ENCODE measurements at places on chromosomes 2 and 18.

- DNase-seq = peak; percentile 52
These were observed 3.8 kb upstream of the EGR4 start for GRCh38 chr2:73297151-73297559.

DNA sequence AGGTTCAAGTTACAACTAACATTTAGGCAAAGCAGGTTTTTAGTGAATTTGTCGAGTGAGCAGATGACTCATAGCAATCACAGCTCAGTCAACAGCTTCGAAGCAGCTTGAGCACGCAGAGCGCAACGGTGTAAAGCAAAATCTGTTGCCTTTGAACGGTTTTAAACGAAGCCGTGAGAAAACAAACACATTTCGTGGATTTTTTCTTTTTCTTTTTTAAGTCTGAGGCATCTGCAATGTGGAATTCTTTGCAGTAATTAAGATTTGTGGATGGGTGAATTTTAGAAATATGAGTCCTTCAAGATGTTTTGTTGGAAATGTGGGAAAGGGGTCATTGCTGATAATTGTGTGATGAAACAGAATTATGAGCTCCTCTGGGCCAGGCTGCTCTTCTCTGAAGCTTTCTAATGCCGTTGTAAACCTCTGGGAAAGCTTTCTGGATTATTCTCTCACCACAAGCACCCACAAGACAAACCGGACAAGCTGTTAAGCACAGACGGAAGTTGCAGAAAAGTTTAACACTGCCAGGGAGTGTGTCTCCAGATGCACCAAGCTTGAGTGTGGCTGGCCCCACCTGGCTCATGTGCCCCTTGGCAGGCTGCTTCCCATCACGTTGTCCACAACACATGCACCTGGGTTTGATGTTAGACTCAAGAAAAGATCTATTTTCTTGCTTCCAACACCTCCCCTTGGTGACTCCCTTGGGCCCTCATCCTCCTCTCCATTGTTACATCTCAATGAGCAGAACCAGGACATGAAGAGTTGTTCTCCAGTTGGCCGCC is 224.7 kb downstream of the ACKR3 start:
- no peak for DNase-seq

DNA sequence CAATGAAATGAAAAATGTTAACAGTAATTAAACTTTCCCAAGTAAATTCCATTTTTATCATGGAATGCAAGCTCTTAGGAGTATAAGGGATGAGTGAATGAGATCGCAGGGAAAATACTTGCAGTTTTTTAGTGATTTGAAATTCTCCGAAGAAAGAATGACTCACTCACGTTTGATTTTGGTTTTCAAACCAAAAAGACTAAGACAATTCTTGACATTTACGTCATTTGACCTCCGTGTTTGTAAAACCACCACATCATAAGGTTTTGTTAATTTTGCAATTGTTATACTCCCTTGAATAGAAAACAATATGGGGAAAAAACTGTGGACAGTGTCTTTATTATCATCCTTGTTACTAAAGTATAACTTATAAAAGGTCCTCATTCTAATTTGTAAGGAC is 29.4 kb downstream of the COL4A4 start:
- DNase-seq = no peak

GRCh38 chr18:7232218-7232617 is 1.3 kb downstream of the LRRC30 start:
- no peak for DNase-seq

GRCh38 chr18:28088477-28088876 is 88.5 kb downstream of the CDH2 start:
- no peak for DNase-seq

DNA sequence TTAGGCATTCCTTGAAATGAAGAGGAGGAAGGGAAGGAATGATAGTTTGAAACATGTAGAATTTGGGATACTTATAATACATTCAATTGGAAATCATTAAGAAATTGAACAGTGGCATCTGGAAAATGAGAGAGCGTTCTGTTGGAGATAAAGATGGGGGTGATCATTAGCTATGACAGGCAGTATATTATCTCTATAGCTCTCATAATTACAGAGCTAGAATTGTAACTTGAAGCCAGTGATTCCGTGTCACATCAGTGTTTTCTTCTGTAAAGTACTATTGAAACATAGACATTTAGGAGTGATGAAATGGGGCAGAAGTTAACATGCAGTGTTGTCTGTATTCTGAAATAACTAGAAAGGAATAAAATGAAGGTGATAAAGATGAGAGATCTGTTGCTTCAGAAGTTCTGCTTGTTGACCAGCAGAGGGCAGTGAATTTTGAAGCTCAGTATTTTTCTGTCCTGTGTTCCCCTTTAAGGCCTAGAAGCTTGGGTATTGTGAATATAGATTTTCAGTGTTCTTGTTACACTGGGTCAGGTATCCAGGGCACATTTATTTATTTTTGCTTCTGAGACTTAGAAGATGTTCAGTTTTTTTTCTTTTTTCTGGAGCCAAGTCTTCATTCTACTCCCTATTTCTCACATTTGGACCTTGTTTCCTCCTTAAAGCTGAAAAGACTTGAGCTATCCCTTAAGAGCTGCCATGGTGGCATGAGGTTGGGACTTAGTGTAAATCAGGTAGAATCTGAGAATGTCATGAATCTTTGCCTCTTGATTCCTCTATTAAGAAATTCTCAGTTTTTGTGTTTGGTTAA is 157.4 kb downstream of the TAF4B start:
- peak; percentile 71 for DNase-seq

- peak; percentile 24 for DNase-seq
These were observed 1.2 kb downstream of the TMEM200C start for GRCh38 chr18:5893956-5894610.

- no peak for DNase-seq
These were observed 28.0 kb downstream of the SULT1C2 start for GRCh38 chr2:108316461-108317258.

- DNase-seq = no peak
These were observed 5.8 kb downstream of the TBC1D8 start for GRCh38 chr2:101145406-101145805.

DNA sequence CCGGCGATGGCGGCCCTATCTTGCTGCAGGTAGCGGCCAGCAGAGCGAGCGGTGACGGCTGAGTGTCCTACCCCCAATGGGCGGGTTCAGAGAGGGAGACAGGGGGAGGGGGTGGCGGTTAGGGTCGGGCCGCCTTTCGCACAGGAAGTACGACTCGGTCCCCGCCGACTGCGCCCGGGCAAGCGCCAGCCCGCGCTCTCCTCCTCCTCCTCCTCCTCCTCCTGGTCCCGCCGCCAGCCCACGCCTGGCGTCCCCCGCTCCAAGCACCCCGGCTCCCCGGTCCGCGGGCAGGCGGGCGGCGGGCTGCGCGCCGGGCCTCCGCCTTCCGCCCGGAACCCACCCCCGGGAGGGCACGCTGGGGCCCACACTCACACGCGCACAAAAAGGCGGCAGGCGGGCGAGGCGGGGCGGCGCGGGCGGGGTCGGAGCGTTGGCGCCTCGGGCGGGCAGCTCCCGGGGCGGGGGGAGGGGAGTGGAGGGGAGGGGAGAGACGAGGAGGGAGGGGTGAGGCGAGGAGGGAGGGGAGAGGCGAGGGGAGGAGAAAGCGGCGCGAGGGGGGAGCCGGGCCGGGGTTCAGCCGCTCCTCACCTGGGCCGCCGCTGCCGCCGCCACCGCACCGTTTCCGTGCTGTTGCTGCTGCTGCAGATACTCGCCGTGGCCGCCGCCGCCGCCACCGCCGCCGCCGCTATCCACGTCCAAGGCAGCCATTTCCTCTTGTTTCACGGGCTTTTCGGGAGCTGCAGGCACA is 1.2 kb downstream of the SP3 start:
- DNase-seq = peak; percentile 88

GRCh38 chr2:160429248-160430000 is 64.2 kb downstream of the RBMS1 start:
- peak; percentile 64 for DNase-seq

GRCh38 chr2:69945941-69946340 is 15.5 kb downstream of the ASPRV1 start:
- DNase-seq = no peak

DNA sequence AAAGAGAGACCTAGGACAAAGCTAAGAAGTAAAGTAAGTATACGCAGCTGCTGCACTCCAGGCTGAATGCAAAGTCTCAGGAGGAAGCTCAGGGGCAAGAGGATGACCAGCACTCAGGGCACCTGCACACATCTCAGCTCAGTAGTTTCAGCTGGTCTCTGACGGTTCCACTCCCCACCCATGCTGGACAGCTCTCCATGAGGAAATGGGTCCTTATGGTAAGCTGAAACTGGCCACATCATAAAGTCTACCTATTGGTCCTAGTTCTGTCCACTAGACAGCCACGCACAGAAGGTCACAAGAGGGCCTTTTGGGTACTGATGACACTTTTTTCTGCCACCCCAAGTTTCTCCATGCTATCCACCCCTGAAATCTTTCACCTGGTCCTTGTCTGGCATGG is 215.3 kb downstream of the TTC32 start:
- no peak for DNase-seq

DNA sequence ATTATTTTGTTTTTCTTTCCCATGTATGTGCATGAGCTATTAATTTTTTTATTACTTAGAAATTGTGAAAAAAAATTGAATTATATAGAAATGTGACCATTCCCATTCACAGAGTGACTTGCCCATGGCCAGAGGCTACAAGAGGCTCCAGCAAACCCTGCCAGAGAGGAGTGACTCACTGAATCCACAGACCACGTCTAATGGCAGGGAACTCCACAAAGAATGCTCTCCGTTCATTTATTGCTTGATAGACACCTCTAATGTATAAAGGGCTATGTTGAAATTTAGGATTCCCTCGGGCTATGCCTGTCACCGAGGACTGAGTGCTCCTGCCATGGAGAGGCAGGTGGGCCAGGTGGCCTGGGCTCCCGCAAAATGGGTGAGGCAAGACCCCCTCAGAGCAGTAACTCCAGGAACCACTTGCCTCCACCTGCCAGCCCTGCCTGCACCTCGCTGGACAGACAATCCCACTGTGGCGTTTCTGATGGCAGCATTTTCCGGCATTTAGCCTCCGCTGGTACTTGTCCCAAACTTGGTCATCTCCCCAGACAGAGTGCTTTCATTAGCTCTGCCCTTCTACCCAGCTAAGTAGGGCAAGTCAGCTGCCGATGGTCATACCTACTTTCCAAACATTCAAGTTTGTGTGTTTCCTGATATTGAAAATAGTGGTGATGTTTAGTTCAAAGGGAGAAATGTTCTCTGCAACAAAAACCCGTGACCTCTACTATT is 200.3 kb downstream of the PRKCE start:
- no peak for DNase-seq

- no peak for DNase-seq
These were observed 19.3 kb downstream of the ALPK2 start for GRCh38 chr18:58609536-58609993.

GRCh38 chr2:219277703-219278654 is 1.2 kb upstream of the DNAJB2 start:
- DNase-seq = peak; percentile 65

GRCh38 chr2:207129821-207130220 is 35.9 kb downstream of the KLF7 start:
- DNase-seq = peak; percentile 62

DNA sequence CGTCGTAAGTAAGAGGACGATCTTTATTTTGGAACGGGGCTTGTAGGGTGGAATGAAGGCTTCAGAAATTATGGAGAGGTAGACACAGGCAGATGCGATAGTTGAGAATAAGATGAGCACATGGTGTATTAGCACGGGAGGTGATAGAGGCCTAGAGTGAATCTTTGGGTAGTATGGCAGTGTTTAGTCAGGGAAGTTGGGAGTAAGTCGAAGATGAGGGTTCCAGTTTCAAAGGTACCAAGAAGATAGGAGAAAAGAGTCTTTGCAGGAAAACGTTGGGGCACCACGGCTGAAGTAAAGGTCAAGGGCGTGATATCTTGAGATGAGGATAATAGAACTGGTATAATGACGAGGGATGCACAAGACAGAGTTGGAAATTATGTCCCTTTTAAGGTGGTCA is 654 bp downstream of the PIK3C3 start:
- no peak for DNase-seq

GRCh38 chr18:76679945-76680344 is 142.4 kb upstream of the ZNF236 start:
- no peak for DNase-seq

GRCh38 chr2:12895017-12895416 is 178.3 kb downstream of the TRIB2 start:
- DNase-seq = no peak

GRCh38 chr2:196174404-196174803 is 3.0 kb upstream of the STK17B start:
- no peak for DNase-seq

DNA sequence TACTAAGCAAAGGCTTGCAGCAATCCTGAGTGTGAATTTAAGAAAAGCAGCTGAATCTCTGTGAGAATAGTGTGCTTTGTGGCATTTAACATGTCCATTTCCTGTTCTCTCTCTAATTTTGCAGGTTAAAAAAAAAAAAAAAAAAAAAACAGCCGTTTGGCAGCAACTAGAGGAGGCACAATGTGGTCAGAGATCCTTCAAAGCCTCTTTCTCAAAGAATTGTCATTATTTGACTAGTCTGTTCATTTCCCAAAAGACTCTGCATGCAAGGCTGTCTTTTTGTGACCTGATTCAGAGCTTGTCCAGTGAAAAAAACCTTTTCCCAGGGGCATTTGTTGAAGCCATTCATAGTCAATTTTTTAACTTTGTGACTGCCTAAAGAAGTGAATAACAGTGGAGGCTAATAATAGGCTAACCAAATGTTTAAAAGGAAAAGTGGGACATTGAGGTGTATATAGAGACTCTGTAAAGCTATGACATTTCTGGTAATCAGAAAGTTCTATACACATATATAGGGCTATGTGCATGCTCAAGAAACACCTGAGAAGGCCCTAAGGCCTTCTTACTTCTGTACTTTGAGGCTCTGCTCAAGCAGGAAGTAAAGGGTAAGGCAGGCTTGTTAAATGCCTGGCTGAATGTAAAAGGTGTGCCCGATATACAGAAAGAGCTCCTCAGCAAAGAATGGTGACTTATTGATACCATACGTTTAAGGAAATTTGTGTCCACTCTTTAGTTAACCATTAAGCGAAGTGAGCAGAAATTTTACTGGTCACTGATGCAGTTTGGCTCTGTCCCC is 289.6 kb upstream of the RAB6C start:
- DNase-seq = no peak

GRCh38 chr2:109336296-109336695 is 207.3 kb downstream of the SH3RF3 start:
- DNase-seq = no peak

DNA sequence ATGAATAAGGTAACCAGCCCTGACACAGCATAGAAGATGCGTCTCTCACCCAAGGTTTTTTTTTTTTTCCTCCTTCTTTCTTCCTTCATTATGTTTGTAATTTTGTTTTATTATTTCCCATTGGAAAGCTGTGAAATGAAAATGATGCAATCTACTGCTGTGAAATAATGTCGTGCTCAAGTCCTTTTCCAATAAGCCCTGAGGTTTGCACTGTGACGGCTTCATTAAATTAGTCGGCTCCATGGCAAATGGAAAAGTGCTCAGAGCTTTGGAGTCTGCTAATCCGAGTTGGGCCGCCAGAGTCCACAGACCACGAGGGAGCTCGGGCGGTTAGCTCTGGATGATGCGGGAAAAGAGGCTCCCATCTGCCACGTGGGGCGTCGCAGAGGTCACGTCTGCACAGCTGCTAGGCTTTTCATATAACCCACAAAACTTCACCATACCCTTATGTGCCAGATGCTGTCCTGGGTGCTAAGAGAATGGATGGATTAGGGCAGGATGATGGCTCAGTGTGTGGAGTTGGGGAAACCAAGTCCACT is 92.3 kb upstream of the CAPN13 start:
- no peak for DNase-seq

GRCh38 chr2:36362291-36362690 is 6.7 kb downstream of the CRIM1 start:
- no peak for DNase-seq

GRCh38 chr2:55418512-55419232 is 984 bp downstream of the CCDC88A start:
- peak; percentile 42 for DNase-seq
